ENCODE measurements at places on chromosomes 1 and 21.

DNA sequence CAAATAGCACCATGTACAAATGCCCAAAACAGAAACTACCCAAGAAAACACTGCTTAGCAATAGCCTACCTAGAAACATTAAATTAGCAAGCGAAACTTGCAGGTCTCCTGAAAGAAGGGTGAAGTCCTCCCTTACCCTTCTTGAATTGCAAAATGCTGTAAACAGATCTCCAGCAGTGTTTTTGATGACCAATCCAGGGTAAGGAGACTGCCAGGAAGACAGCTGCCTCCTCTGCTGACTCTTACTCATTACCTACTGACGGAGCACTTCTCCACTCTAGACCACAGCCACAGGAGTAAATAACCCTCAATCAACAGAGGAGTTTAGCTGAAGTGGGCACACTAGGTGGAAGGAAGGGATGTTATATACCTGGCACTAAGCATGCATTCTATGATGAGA, 32.2 kb upstream of the GADD45A start:
- DNase-seq = no peak

- DNase-seq = no peak
Observed at GRCh38 chr1:170064821-170065220, 9.7 kb downstream of the KIFAP3 start.

- DNase-seq = no peak
Observed at GRCh38 chr1:199742547-199742946, 285.0 kb upstream of the NR5A2 start.

DNA sequence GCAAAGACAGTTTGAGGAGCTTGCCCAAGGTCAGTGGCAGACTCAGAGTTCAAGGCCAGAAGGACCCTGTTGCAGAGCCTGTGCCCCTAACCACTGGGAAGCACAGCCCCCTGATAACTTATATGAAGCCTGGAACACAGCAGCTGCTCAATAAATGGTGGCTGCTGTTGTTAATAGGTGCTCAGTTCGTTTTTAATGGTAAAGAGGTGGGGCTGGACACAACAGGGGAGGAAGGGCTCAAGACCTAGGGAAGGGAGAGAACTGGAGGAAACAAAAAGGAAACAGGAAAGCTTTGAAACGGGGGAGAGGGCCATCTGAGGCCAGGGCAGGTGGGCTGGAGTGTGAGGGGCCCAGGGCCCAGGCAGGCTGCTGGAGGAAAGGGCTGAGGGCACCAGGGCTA, 125.4 kb downstream of the LACTBL1 start:
- no peak for DNase-seq

DNA sequence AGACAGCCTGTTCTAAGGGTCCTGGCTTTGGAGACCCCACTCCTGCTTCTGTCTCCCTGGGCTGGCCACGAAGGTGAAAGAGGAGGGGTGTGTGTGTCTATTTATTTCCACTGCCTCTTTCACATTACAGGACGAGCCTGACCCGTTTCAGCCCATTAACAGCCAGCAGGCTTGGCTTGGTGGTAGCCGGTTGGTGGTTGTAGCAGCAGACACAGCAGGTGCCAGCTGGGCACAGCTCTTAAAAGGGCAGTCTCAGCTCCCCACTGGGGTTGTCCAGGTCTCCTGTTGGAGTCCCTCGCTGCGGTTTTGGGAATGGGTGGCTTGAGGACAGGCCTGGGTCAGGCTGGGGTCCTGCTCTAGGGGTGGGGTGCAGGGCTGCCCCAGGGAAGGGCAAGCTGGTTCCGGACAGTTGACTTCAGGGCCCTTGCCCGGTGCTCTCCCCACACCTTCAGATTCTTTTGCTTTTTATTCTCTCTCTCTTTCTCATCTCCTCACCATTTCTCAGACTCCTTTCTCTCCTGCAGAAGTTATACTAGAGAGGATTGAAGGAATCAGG, 84.6 kb downstream of the ACTL8 start:
- peak; percentile 77 for DNase-seq

DNA sequence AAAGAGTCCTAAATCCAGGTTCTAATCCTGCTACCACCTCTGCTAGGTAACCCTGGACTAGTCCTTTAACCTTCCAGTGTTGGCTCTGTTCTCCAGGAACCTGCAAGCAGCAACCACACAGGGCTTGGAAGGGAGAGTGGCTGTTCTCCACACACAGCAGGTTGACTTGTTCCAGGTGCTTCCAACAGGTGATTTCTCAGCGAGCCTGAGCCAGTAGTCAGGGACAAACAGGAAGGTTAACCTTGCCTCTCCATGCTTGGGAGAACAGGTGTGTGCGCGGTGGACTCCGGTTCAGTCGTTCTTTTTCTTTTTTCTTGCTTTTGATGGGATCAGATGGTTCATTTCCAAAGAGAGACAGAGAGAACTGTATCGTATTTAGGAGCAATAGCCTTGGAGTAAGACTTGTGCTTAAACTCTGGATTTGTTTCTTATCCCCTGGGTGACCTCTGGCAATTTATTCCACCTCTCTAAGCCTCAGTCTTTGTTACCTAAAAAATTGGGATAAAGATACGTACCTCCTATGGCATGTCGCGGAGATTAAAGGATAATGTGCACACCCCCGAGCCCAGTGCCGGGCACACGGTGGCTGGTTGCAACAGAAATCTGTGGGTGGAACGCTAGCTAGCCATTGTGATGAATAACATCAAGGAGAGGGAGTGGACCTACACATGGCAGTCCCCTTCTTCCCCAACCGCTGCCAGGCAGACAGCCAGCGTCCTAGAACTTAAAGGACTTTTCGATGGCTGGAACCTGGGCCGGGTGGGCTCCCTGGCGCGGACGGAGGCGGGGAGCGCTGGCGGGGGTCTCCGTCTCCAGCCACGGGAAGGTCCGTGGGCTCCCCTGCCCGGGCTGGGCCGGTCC, 583 bp upstream of the CACHD1 start:
- DNase-seq = no peak

DNA sequence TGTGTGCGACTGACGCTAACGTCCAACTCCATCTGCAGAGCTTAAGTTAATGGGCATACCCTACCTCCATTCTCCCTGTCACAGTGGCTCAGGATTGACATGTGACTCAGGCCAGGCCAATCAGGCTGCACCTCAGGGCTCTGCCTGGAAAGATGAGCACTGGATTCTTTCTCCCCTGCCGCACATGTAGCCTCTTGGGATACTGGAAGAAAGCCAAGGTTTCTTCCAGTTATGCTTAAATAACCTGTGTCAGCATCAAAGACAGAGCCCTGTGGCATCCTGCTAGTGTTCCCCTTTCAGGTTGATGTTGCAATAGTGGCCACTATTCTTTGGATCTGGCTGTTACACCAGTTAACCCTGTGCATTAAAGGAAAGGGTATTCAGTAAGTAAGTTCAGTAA, 55.0 kb upstream of the SYT6 start:
- no peak for DNase-seq

DNA sequence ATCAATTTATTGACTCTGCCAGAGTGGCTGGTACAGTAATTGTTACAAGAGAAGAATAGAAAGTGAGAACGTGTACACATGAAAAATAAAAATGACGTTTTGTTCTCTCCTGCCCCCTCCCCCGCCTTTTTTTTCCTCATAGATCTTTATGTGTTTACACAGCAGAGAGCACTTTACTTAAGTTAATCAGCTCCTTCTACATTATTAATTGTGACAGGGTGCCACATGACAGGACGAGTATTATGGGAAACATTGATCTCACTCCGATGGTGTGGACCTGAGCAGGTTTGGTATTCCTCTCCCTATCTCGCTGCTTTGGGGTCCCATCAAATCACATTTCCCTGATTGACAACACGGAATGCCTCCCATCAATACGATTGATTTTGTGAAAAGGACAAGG, 285.7 kb downstream of the TM2D1 start:
- DNase-seq = no peak

All from cerebellar cortex (tissue), 1 donor.